ENCODE measurements at places on chromosomes 3 and 15.

GRCh38 chr3:188442430-188442829 lies 288.5 kb downstream of the LPP start:
- no peak for DNase-seq

- DNase-seq: no peak
Measured at GRCh38 chr3:144317961-144318360, 346.3 kb downstream of the DIPK2A start.

- DNase-seq: no peak
Measured at GRCh38 chr3:56291244-56291680, 177.0 kb downstream of the ERC2 start.

GRCh38 chr15:60555806-60556205 lies 76.9 kb upstream of the ICE2 start:
- DNase-seq: no peak

- DNase-seq: no peak
Measured at GRCh38 chr3:178476886-178477285, 59.4 kb upstream of the KCNMB2 start.

GRCh38 chr15:58440158-58440910 lies 8.5 kb downstream of the LIPC start:
- DNase-seq: no peak

- no peak for DNase-seq
Measured at GRCh38 chr3:148962513-148962912, 28.8 kb upstream of the GYG1 start.

- no peak for DNase-seq
Measured at GRCh38 chr3:65856907-65857306, 181.8 kb downstream of the MAGI1 start.

DNA sequence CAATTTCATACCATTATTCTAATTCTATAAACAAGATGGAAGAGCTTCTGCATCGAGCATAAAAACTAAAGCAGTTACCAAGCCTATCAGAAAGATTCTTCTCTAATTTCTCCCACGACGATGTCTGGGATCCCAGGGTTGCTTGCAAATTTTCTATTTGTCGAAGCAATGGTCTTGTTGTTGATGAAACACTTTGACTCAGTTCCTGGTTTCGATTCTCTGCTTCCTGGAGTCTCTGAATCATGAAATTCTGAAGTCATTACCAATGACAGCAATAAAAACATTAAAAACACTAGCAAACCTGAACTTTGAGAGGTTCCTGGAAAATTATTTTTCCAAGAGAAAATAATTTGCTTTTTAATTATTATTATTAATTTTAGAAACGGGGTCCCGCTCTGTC lies 18.7 kb downstream of the TMF1 start:
- no peak for DNase-seq

- DNase-seq: no peak
Measured at GRCh38 chr3:45551214-45552010, 43.1 kb upstream of the LIMD1 start.

GRCh38 chr3:4409415-4409814 lies 57.7 kb downstream of the SUMF1 start:
- DNase-seq: no peak

GRCh38 chr3:134078169-134078831 lies 48.6 kb upstream of the SLCO2A1 start:
- DNase-seq: no peak

DNA sequence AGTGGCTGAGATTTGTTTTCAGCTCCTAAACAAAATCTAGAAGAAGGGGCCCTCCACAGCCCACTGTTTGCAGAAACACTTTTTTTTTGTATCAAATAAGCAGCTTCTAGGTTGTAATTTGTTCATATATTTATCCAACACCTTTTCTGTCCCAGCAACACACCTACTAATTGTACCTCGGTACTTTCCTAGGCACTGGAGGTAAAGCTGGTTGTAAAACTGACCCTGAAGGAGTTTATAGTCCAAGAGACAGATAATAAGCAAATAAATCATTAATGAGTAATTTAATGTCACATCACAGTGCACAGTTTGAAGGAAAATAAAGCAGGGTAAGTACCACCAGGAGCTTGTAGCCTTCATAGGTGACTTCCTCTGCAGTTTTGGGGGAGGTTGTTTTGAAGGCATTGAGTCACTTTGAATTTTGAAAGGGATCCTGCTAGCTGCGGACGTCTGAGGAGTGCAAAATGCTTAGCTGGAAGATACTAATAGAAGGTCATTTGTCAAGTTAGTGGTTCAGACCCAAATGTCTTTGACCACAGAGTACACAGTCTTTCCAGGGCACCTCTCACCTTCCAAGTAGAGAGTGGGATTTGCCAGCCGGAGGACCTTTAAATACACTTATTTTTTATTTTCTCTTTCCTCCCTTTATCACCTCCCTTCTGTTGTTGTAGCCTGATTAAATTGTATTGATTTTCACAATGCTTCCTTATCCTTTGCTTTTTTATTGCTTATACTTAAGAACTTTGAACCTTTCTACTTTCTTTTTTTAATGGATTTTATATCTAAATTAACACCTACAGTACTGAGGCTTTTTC lies 53.8 kb downstream of the CMSS1 start:
- no peak for DNase-seq

- DNase-seq: no peak
Measured at GRCh38 chr3:194522579-194523046, 35.8 kb upstream of the ATP13A3 start.

- no peak for DNase-seq
Measured at GRCh38 chr3:115280506-115280905, 133.4 kb upstream of the ZBTB20 start.

DNA sequence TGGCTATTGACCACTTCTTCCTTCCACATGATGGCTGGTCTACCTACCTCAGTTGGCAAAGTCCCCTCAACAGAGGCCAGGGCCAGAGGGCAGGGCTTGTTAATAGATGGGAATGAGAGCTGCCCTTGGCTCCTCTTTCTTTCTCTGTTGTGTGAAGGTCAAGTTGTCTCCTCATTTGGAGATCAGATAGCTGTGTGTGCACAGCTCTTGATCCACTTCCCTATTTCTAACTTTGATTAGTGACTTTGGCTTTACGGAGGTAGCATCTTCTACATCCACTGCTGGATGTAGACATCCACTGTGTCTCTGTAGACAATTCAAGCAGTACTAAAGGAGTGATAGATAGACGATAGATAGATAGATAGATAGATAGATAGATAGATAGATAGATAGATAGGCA lies 270.8 kb upstream of the LRRFIP2 start:
- no peak for DNase-seq

DNA sequence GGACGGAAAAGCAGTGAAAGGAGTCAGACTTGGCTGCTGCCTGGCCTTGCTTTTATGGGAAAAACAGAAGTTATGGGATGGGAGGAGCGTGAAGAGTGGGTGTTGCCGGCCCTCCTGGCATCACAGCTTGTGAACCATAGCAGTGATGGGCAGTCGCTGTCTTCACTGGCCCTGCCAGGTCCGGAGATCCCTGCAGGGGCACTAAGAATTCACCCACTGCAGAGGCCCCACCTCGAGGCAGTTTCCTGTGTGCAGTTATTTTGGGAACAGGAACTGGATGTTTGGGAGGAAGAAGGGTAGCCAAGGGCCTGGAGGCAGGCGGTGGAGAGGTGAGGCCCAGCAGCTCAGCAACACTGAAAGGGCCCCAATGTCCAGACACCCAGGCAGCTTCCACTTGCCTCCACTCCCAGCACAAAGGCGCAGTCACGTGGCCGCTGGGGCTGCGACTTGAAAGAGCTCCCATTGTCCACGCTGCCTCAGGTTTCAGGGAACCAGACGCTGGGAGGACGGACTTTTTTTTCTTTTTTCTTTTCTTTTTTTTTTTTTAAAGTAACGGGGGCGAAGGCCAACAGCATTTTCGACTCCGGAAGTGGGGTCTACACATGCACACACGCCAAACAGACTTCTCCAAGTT lies 255.6 kb downstream of the ZNF621 start:
- no peak for DNase-seq

DNA sequence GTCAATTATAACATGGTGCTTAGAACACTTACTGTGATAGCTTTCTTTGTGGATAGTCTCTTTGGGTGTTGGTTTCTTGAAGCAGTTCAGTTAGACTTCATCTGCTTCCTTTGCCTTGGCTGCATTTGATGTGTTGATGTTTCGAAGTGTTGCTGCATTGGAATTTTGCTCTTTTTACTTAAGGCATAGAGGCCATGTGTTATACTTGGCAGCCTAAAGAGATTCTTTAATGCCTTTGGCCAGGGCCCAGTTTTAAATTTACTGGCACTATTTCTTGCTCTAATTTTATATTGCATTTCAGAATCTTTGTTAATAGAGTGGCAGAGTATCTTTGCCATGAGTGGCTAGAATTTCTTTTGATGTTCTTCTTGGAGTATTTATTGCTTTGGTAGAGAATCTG lies 21.2 kb downstream of the NR1D2 start:
- DNase-seq: no peak

GRCh38 chr15:65156692-65157091 lies 23.1 kb upstream of the PDCD7 start:
- no peak for DNase-seq

- DNase-seq: no peak
Measured at GRCh38 chr3:178773358-178773757, 237.1 kb downstream of the KCNMB2 start.

DNA sequence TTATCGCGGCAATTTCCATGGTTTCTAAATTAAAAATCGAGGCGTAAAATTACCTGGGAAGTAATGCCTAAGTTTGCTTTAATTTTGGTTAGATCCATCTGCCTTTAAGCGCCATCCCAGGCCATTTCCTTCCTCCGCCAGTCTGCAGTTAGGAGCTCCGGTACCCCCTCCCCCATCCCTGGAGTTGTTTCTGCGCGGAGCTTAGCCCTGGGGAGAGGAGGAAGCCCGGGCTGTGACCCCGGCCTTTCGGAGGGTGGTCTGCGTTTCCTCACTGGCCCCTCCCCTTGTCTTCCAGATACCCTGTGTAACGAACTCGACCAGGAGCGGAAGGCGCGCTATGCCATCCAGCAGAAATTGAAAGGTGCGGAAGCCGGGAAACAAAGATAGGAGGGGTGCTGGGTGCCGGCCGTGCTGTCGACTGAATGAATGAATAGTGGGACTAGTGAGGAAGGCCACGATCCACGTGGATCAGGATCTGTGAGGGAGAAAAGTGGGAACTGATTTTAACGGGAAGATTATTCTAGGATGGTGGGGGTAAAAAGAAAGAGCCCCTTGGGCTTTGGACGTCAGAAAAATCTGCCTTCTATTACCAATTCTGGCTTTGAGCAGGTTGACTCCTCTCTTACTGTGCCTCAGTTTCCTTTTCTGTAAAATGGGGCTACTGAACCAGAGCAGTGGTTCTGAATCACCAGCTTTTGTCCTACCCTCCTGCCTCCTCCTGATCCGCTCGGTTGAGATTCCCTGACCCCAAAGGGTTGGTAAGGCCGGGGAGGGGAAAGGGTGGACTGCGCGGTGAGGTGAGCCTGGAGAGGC lies 6.7 kb downstream of the RNU6-1 start:
- DNase-seq: no peak

DNA sequence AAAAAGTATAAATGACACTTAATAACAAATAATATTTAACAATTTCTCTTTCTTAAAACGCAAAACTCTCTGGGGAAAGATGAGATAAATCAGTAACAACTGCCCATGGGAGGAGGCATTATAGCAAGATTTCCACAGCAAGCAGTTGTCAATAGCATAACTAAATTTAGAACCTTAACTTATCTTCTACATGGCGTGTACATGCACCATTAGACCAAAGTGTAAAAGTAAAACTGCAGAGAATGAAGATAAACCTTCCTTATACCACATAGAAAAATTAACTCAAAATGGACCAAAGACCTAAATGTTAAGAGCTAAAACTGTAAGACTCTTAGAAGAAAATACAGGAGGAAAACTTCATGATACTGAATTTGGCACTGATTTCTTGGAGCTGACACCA lies 39.9 kb downstream of the MYO5A start:
- no peak for DNase-seq

GRCh38 chr3:183385698-183386613 lies 42.5 kb downstream of the MCF2L2 start:
- DNase-seq: peak; percentile 35
